Pons (tissue), 1 donor: ENCODE measurements at places on chromosomes 13 and 19.
A peak's percentile ranks its signal among the peaks of the same experiment; 100 is the strongest.

- no peak for DNase-seq
Observed at GRCh38 chr13:54165581-54166215, 1137.1 kb downstream of the OLFM4 start.

- DNase-seq: no peak
Observed at GRCh38 chr13:51194942-51195341, 27.3 kb upstream of the FAM124A start.

- DNase-seq: peak; percentile 17
Observed at GRCh38 chr13:37869756-37870488, at the start of gene TRPC4. Gene TRPC4, minus strand, starts transcription at chr13:37869772. Its CDS starts 86,439 bp downstream, at chr13:37783333.

GRCh38 chr13:44575741-44576350 is at the start of gene TSC22D1:
Gene TSC22D1, minus strand, starts transcription at chr13:44576330. Its CDS starts 256 bp downstream, at chr13:44576074.
- peak; percentile 36 for DNase-seq

DNA sequence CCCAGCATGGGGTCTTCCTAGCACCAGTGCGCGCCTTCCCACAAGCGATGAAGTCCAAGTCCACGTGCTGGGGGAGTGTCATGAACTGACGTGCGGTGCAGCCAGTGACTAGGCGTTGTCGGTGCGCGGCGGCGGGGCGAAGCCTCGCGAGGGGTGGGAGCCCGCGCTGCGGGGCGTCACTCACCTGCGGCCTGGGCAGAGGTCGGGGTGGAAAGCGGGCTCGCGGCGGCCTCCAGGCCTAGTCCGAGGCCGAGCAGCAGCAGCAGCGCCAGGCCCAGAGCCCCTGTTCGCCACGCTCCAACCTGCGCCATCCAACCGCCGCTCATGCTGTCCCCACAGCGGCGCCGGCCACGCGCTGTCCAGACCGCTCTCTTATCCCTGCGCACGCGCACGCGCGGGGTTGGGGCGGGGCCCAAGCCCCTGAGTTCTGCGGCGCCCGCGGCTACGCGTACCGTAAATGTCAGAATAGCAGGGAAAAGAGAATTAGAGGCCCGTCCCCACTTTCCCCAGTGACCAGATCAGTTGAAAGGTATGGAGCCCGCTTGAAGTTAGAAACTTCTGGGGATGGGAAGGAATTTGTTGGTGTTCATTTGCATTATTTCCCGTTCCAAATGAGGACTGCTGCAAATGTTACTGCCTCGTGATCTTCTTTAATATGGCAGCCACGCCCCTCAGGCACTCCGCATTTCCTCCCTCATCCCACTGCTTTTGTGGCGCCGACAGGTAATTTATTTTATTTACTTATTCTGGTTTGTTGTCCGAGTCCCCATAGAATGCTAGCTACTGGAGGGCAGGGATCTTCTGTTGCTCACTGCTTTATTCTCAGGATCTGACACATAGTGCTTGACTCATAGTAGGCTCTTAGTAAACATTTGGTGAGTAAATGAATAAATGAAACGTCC is at the start of gene CD320:
Gene CD320, minus strand, starts transcription at position 394 of the 902 bp plus-strand sequence. Its CDS starts 68 bp downstream, at position 326.
- DNase-seq: peak; percentile 91
